H4 (cell line): ENCODE measurements at places on chromosomes 7 and 10. TPM values are rescaled to one million over a fixed set of nuclear protein-coding genes. Genes with fewer than 3 reads are reported as not detected.

DNA sequence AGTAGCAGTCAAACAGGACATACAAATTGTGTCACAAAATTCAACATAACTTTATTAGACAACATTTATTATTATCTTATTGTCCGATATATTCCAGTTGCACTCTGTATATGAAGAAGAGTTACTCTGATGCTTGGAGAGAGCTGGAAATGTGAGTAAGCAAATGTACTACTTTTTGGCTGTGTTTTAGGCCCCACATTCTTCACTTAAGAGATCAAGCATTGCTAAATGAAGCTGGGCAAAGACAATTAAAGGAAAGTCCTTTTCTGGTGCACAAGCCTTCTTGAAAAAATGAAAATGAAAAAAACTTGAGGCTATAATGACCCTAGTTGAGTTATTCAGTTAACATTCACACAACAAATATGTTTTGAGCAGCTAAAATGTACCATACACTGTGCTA, 26.1 kb downstream of the MYPN start:
- no peak for DNase-seq

The IL15RA gene
- total RNA-seq = 14.4 and 18.6 TPM in 2 replicates

The FAM237B gene
- total RNA-seq = not detected in 2 replicates

The CALHM1 gene
- total RNA-seq = not detected in 2 replicates
